ENCODE measurements at places on chromosomes 6 and 20.

GRCh38 chr6:45353654-45354053 is 24.1 kb downstream of the SUPT3H start:
- no peak for DNase-seq

- no peak for DNase-seq
These were observed 25.6 kb upstream of the NTSR1 start for GRCh38 chr20:62682912-62683517.

GRCh38 chr6:105401247-105402089 is 1.4 kb downstream of the PREP start:
- no peak for DNase-seq

GRCh38 chr6:35469751-35470662 is 1.8 kb downstream of the RPL10A start:
- no peak for DNase-seq

DNA sequence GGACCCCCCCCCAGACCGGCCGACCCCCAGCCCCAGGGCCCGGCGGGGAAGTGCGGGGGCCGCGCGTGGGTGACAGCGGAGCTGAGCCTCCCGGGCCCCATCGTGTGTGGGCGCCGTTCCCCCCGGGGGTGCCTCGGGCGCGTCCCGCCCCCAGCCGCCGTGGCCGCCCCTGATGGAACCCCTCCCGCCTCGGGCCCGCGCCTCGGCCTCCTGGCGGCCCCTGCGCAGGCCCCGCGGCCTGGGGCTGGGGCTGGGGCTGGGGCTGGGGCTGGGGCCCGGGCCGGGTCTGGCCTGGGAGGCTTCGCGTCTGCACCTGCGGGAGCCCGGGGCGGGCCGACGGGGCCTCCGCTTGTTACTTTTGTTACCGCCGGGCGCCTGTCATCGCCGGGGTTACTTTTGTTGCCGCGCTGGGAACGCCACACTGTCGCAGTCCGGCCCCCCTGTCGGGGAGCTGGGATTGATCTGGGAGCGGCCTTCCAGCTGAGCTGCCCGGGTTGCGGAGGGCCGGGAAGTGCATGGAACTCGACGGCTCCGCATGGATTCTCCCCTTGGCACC is 598 bp downstream of the OGFR start:
- no peak for DNase-seq

DNA sequence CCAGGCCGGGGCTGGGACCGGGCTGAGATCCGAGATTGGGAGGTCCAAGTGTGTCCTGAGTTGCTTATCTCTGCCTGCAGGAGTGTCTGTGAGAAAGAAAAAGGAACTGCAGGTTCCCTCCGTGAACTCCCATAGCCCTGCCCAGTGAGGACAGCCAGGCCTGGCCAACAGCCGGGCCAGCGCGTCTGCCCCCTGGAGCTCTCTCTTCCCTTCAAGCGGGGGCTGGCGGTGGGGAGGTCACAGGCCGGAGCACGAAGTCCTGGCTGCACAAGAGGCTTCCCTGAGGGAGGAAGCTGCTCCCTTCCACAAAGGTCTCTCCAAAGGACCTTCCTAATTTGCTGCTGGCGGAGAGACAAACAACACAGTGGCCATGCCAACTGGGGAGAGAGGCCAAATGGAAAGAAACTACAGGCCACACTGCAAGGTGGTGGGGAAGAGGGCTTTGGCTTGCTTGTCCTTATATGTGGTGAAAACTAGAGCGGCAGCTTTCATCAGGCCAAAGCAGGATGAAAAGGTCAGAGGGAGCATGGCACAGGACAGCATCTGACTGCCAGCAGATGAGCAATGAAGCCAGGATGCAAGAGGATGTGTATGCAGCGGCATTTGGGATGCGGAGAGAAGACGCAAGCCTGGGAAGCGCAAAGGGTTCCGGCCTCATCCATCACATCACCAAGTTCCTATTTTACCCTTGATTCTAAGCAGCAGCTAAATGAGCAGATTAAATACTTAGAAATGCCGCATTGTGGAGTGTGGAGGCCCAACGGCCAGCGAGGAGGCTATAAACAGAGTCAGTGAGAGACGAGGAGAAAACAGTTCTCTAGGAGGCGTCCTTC is 260.0 kb downstream of the ERMARD start:
- DNase-seq, result no peak

DNA sequence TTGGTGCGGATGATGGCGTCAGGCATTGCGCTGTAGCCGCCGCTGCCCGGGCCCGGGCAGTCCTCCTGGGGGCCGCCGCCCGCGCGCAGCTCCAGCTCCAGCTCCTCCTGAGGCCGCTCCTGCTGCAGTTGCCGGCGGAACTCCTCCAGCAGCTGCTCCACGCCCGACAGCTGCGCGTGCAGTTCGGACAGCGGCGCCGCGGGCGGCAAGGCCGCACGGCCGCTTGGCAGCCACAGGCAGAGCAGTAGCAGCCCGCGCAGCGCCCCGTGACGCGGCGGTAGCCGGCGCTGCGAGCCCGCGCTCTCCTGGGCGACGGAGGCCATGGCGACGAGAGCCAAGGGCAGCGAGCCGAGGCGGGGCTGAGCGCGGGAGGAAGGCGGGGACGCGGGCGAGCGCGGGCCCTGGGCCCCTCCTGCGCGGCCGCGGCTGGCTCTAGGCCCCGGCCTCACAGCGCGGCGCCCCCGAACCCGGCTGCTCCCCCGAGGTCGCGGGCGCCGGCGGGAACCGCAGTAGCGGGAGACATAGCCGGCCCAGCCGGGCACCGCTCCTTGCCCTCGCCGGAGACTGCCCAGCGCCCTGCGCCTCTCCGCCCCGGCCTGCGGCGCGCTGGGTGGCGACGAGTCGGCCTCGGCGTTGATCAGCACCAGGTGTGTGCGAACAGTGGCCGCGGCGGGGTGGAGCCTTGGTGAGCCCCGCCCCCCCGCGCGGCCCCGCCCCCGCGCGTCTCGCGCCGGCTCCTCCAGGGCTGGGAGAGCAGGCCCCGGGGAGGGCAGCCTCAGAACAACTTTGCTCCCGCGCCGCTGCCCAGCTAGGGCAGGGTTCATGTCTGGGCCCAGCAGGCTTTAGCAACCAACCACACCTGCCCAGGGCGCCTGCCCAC is at the start of gene LRP11:
LRP11 (minus strand) TSS at position 662 of the 880 bp plus-strand sequence; CDS start at position 323, 339 bp downstream.
- no peak for DNase-seq

- no peak for DNase-seq
These were observed 51.6 kb upstream of the BMP6 start for GRCh38 chr6:7674291-7674690.

DNA sequence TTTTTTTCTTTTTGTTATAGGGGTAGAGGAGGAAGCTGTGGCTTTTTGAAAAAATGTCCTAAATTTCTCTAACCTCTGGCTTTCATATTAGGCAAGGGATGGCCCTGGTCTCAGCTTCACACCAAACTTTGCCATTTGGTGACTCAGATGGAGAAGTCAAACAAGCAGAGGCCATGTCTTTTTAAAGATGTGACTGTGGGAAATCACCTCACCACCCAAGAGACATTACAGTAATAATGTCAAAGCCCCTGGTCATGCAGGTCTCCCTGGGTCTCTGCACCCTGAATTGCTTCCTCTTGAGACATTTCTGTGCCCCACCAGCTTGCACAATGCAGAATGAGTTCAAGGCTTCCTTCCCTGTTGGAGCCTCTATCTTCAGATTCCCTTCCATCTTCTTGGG is 39.5 kb upstream of the ADGRF5 start:
- no peak for DNase-seq

- no peak for DNase-seq
These were observed 59.7 kb downstream of the ALDH5A1 start for GRCh38 chr6:24554474-24554873.

DNA sequence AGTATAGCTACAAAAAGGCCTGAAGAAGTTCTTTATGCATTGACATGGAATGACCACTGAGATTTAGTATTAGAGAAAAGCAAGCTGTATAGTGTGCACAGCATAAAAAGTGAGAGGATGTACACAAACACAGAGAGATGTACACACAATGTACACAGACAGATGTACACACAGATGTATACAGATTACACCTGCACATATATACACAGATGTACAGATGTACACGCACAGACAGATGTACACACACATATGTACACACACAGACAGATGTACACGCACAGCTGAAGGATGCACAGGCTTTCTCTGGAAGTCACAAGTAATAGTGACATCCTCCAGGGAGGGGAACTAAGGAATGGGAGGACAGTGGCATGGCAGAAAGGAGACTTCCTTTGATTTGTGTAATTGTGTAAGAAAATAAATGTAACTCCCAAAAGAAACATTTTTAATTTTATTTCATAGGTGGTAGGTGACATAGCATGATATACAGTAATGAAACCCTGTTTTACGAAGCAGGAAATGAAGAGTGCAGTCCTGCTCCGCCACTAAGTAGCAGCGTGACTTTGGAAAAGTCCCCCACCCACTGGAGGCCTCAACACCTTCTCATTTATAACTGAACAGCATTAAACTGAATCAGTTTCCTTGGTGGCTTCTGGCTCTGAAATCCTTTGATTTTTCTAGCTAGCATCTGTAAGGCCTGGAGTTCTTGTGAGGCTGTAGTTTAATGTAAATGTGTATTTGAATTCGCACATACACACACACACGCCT is 14.1 kb downstream of the NFATC2 start:
- DNase-seq, result no peak

GRCh38 chr6:104014163-104014959 is 845.4 kb downstream of the HACE1 start:
- DNase-seq, result no peak

DNA sequence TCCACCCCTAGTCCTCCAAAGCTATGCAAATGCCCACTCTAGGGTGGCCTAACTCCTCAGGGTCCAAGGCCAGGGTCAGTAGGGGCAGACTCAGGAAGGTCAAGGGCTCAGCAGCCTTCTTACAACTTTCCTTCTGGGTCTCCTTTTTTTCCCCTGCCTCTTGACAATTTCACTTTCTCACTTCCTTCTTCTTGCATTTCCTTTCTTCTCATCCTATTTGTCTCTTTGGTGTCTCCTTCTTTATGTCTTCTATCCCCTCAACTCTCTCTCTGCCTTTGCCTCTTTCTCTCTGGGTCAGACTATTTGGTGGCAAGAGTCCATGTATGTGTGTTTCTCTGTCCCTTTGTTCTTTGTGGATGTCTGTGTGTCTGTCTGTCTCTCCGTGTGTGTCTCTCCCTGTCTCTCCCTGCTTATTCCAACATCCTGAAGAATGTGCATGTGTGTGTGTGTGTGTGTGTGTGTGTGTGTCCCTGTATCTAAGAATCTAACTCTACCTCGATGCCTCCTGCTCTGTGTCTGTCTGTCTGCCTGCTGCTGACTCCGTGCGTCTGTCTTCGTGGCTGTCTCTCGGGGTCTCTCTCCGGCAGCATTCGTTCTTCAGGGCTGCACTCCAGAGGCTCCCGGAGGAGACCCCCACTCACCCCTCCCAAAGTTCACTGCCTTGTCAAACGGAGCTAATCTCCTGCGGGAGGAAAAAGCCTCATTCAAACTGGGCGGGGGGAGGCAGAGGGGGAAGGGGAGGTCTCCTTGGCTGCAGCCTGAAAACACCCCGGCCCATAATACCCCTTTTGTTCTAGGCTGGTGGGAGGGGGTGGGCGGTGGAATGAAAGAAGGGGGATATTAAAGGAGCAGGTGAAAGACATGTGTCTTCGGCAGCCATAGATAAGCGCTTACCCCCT is 51.7 kb upstream of the FOXP4 start:
- no peak for DNase-seq

DNA sequence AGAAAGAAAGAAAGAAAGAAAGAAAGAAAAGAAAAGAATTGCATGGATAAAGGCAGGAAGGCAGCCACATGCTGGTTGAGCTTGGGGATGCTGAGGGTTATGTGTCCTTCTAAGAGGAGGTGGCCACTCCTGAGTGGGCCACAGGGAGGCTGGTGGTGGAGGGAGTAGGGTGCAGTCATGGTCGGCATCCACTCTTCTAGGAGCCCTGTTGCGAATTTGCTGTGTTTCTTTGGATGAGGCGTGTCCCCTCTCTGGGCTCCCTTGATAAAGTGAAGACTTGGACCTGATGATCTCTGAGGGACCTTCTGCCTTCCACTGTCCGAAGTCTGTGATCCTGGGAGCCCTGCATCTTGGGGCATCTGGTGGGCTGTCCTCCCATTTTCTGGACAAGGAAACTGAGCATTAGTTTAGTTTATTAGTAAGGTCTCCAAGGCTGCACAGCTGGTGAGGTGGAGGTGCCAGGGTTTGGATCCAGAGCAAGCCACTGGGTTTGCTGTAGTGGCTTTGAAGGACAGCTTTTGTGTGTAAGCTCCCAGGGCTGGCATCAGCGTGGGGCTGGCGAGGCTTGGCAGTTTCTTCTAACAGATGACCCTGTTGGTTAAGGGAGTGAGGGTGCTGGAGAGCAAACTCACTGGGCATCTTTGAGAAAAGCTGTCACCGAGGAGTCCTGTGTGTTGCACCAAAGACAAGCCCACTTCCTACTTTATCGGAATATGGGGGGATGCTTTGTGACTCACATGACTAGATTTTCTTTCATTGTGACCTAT is 4.3 kb downstream of the DLGAP4 start:
- no peak for DNase-seq

- DNase-seq, result no peak
These were observed 29.3 kb downstream of the SSR1 start for GRCh38 chr6:7283676-7284075.

DNA sequence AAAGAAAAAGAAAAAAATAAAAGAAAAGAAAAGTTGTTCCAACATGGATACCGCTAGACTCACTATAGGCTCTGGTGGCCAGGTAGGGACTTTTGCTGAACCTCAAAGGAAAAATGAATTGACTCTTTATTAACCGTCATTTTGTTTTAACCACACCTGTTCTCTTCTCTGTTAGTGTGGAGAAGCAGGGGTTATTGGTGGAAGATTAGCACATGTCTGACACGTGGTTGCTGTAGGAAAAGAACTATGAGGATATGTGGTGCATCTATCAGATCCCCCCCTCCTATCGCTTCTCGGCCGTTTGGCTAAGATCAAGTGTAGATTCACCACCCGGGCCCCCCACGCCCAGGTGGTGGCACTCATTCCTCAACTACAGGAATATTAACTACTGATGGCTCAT is 212.4 kb upstream of the ZNF184 start:
- DNase-seq, result no peak

DNA sequence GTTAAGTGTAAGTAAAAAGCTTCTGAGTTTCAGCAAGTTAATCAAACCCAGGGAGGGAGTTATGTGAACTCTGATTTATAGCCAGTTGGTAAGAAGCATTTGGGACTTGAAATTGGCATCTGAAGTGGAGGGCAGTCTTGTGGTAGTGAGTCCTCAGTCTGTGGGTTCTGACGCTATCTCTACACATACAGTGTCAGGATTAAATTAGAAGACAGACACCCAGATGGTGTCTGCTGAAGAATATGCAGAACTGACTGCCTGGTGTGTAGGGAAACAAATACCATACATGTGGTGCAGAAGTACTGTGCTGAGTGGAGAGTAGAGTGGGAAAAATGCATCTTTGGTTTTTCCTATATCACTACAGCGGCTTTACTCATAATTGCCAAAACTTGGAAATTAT is 43.5 kb upstream of the PLN start:
- no peak for DNase-seq

GRCh38 chr6:138499303-138500018 is at the start of gene NHSL1:
Gene NHSL1 (minus strand): TSS chr6:138499494. CDS start chr6:138499290, 204 bp downstream.
- peak; percentile 40 for DNase-seq
